ENCODE measurements at places on chromosomes 16 and 17. TPM values are rescaled to one million over a fixed set of nuclear protein-coding genes. Genes with fewer than 3 reads are reported as not detected.

GRCh38 chr16:28987170-28987853 is 2.5 kb downstream of the LAT start:
- no peaks in the 10 kb centered on the region for H3K27me3 ChIP-seq
- DNase-seq: no peak
- no peaks in the 10 kb centered on the region for H3K36me3 ChIP-seq
- H3K27ac ChIP-seq: no peak overlapping the region
- H3K4me3 ChIP-seq: no peak overlapping the region

DNA sequence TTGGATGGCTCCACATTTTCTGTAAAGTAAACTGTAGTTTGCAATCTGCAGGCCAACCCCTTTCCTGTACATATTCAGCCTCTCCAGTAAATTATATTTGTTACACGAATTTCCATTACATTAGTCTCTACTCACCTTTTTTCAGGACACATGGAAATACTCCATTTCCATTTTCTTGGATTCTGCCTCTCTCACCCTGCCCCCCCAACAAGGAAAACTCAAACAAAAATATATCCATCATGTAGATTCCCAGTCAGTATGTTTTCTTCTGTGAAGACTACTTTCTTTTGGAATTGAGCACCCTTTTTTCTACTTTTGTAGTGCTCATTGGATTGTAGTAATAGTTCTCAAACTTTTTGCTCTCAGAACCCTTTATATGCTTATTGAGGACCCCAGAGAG is 2.9 kb downstream of the PPM1D start:
- peak overlapping the region; percentile 44 for H3K27ac ChIP-seq
- peak overlapping the region; percentile 65 for H3K4me3 ChIP-seq
- H3K36me3 ChIP-seq: no peaks in the 10 kb centered on the region
- peaks cover 6% of the 10 kb centered on the region for H3K4me1 ChIP-seq
- no peak for DNase-seq

DNA sequence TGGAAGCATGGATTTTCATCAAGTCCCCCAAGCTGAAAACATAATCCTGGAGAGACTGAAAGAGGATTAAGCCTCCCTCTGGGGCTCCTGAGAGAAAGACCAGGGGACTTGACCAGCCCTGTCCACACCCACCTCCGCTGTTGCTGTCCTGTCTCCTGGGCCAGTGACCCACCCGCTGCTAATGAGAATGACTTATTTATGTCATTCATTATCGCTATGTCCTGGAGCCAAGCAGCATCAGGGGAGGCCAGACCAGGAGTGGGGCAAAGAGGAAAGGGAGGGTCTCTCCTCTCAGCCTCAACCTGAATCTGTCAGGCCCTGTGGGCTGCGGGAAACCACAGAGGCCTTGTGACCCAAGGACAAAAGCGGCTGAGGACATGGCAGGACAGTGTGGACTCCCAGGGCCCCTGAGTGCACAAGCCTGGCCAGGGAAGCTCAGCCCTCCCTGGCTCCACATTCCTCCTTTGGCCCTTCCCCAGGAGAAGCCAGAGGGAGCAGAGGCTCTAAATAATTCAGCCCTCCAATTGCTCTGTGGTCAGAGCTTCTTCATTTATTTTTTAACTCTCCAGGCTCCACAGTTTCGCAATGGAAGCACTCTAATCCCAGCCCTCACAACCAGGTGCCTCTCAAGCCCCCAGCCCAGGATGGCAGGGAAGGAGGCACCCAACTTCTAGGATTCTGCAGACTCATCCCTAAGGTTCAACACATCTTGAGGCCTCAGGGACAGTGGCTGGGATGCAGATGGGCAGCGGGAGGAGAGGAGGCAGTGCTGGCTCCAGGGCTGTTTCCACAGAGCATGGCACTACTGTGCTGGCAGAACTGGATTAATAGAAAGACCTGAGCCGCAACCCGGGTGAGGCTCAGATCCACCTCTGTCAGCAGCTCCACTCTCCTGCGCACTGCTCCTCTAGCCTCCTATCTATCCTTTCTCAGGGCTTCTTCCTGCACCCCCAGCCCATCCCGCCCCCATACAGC is 19.1 kb downstream of the CUEDC1 start:
- no peak for DNase-seq
- H3K4me1 ChIP-seq: peaks cover 48% of the 10 kb centered on the region
- no peaks in the 10 kb centered on the region for H3K36me3 ChIP-seq

GRCh38 chr17:30251931-30252330 is 16.4 kb upstream of the SLC6A4 start:
- no peaks in the 10 kb centered on the region for H3K36me3 ChIP-seq
- no peaks in the 10 kb centered on the region for H3K4me1 ChIP-seq
- no peak for DNase-seq
- no peak overlapping the region for H3K4me3 ChIP-seq
- no peak overlapping the region for H3K27ac ChIP-seq

DNA sequence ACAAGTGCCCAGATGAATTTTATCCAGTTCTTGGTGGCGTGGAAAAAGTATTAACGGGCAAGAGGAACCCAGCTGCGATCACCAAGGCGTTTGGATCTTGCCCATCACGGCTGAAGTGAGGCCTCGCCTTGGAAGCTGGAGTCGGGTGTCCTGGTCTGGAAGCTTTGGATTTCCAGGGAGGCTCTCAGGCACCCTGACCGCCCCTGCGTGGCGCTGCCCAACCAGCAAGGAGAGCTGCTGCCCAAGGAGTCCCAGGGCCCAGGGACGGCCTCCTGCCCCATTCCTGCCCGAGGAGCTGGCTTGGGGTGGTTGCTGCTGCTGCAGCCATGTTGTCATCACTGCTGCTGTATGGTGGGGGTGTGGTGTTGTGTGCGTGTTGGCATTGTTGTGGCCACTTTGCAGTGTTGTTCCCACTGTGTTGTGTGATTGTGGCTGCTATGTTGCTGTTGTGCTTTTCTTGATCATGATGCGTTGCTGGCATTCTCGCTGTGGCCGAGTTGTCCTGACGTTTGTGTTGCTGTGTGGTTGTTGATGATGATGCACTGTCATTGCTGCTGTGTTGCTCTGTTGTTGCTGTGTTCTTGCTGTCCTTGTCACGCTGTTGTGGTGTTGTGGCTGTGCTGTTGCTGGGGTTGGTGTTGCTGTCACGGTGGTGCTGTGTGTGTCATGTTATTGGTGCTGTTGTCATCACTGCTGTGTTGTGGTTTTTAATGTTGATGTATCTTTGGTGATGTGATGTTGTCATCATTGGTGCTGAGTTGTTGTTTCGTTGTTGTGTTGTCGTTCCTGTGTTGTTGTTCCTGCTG is 318.8 kb downstream of the C16orf95 start:
- no peaks in the 10 kb centered on the region for H3K36me3 ChIP-seq
- H3K27ac ChIP-seq: no peak overlapping the region
- DNase-seq: no peak
- H3K4me3 ChIP-seq: no peak overlapping the region
- no peaks in the 10 kb centered on the region for H3K4me1 ChIP-seq

DNA sequence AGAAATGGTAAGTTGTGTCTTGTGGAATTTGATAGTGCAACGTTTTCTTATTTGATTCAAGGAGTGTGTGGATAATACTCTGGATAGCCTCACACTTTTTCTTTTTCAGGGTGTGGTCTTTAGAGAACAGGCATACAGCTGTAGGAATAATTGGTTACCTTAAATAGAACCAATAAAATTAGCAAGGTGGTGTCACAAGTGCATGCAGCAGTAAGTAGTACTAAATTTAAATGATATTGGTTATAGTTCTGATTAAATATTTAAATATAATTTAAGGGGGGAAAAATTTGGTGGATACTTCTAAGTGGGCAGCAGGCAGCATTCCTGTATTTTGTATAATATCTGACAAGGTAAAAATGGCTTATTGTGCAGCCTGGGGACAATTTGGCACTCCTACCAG is 3.7 kb downstream of the HAPSTR1 start:
- no peak overlapping the region for H3K27ac ChIP-seq
- peak overlapping the region; percentile 77 for H3K4me3 ChIP-seq
- DNase-seq: no peak
- no peaks in the 10 kb centered on the region for H3K36me3 ChIP-seq
- H3K4me1 ChIP-seq: peaks cover 49% of the 10 kb centered on the region
- H3K27me3 ChIP-seq: no peaks in the 10 kb centered on the region

KRT32 gene
- not detected for polyA plus RNA-seq

GRCh38 chr17:81132197-81132540 is 33.1 kb upstream of the PVALEF start:
- H3K4me3 ChIP-seq: no peak overlapping the region
- no peaks in the 10 kb centered on the region for H3K36me3 ChIP-seq
- no peak for DNase-seq
- H3K4me1 ChIP-seq: peaks cover 14% of the 10 kb centered on the region
- no peaks in the 10 kb centered on the region for H3K27me3 ChIP-seq

GRCh38 chr16:720990-721764 is at the start of gene ANTKMT:
TSS of gene ANTKMT (plus strand) at chr16:721146. CDS start at chr16:721275, 129 bp downstream.
- H3K4me1 ChIP-seq: peaks cover 14% of the 10 kb centered on the region
- H3K27me3 ChIP-seq: peaks cover 8% of the 10 kb centered on the region
- H3K36me3 ChIP-seq: no peaks in the 10 kb centered on the region
- H3K4me3 ChIP-seq: peak within 1 kb of the TSS; percentile 98

GRCh38 chr16:21239646-21240045 is 6.1 kb downstream of the ANKS4B start:
- H3K36me3 ChIP-seq: no peaks in the 10 kb centered on the region
- no peak overlapping the region for H3K27ac ChIP-seq
- no peaks in the 10 kb centered on the region for H3K27me3 ChIP-seq
- H3K4me3 ChIP-seq: no peak overlapping the region

GRCh38 chr17:2150806-2151205 is 95.9 kb downstream of the HIC1 start:
- no peak for DNase-seq
- H3K4me1 ChIP-seq: no peaks in the 10 kb centered on the region
- no peak overlapping the region for H3K27ac ChIP-seq
- no peaks in the 10 kb centered on the region for H3K27me3 ChIP-seq
- no peaks in the 10 kb centered on the region for H3K36me3 ChIP-seq

DNA sequence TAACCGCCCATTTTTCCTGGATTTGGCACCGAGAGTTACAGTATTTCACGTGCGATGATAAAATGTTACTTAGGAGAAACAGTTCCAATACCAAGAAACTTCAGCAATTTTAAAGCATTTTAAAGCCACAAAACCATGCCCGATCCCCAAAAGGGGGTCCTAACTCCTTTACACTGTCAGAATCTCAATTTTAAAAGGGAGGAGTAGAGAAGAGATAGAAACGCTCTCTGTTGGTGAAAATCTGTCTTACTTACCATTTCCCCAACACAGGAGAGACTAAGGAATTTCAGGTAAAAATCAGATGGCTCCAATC is 526 bp upstream of the RNASEK start:
- no peaks in the 10 kb centered on the region for H3K36me3 ChIP-seq
- H3K27ac ChIP-seq: peak overlapping the region; percentile 99

GPR142 gene
- polyA plus RNA-seq: not detected

- peaks cover 51% of the 10 kb centered on the region for H3K4me1 ChIP-seq
- no peak overlapping the region for H3K27ac ChIP-seq
- H3K27me3 ChIP-seq: no peaks in the 10 kb centered on the region
- no peak for DNase-seq
- H3K4me3 ChIP-seq: no peak overlapping the region
Measured at GRCh38 chr16:2031081-2031577, 4.4 kb downstream of the NHERF2 start.

DNA sequence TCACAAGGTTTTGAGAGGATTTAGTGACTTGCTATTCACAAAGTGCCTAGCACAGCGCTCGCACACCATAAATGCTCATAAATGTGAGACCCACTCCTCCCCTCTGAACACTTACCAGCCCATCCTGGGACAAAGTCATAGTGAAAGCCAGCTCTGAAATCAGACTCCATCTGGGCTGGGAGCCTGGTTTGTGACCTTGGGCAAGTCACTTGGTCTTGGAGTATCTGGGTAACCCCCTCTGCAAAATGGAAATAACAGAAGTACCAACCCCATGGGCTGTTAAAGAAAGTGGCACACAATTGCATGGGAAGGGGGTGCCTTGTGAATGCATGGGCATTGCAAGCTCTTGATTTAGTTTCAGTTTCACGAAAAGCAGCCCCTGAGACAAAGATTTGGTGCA is 104.7 kb upstream of the CDH5 start:
- H3K4me1 ChIP-seq: peaks cover 22% of the 10 kb centered on the region
- no peaks in the 10 kb centered on the region for H3K27me3 ChIP-seq
- H3K27ac ChIP-seq: no peak overlapping the region
- H3K4me3 ChIP-seq: no peak overlapping the region
- DNase-seq: peak; percentile 1
- no peaks in the 10 kb centered on the region for H3K36me3 ChIP-seq

PRSS8 gene
- polyA plus RNA-seq: 320 TPM

CNTNAP4 gene
- polyA plus RNA-seq: 1.5 TPM

GRCh38 chr17:2485970-2486369 is 25.7 kb downstream of the METTL16 start:
- H3K36me3 ChIP-seq: no peaks in the 10 kb centered on the region
- H3K27me3 ChIP-seq: no peaks in the 10 kb centered on the region
- DNase-seq: no peak
- peaks cover 3% of the 10 kb centered on the region for H3K4me1 ChIP-seq
- H3K4me3 ChIP-seq: no peak overlapping the region
- no peak overlapping the region for H3K27ac ChIP-seq

Measured in hepatocyte (in vitro differentiated cells).